H7 (cell line): ENCODE measurements at places on chromosomes 4 and X. TPM values are rescaled to one million over a fixed set of nuclear protein-coding genes. Genes with fewer than 3 reads are reported as not detected.

HTR2C gene
- 3.2 and 4.5 TPM in 2 replicates for total RNA-seq

MAGEE2 gene
- not detected in 2 replicates for total RNA-seq

ATP2B3 gene
- not detected in 2 replicates for total RNA-seq

EMCN gene
- not detected in 2 replicates for total RNA-seq

MTHFD2L gene
- total RNA-seq: 6.6 and 7.9 TPM in 2 replicates

NDUFC1 gene
- 78.0 and 82.2 TPM in 2 replicates for total RNA-seq

ASB11 gene
- total RNA-seq: not detected in 2 replicates

CACNA1F gene
- 0.55 and 2.1 TPM in 2 replicates for total RNA-seq

TSPAN6 gene
- total RNA-seq: 103 and 138 TPM in 2 replicates

PPP1R2C gene
- not detected in 2 replicates for total RNA-seq

DNA sequence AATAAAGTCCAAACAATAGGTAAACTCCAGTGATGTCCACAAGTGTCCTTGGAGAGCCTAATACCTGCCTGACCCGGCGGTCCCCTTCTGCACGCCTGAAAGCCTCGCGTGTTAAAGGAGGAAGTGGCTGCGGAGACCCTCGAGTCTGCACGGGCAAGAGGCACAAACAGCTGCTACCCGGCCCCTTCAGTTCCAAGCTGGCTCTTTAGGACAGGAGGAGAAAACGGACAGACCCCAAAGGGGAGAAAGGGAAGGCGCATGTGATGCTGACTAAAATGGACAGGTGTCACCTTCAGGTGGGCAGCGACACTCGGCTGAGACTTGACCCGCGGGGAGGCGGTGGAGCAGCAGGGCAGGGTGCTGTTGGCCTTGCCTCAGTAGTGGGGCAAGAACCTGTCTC is 102.7 kb upstream of the TENM3 start:
- DNase-seq: no peak

- no peak for DNase-seq
Observed at GRCh38 chr4:23887989-23888388, 1.9 kb downstream of the PPARGC1A start.

- DNase-seq: no peak
Observed at GRCh38 chrX:99795495-99795894, 614.6 kb downstream of the PCDH19 start.

- peak; percentile 49 for DNase-seq
Observed at GRCh38 chrX:38627683-38628082, 66.3 kb downstream of the TSPAN7 start.

DNA sequence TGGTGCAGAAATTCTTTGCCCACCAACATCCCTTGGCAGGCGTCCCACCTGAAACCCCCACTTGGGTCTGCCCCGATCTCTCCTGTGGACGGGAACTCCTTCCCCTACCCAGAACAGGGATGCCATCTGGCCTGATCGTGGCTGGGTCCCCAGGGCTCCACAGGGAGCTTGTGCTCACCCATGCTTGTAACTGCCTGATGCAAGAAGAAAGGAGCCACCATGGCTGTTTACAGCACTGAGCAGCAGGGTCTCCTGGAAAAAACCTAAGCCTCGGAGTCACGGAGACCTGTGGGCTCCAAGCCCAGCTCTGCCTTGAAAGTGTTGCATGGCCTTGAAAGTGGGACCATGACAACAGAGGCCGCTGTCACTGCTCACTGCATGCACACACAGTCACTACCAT is 101.5 kb upstream of the AFAP1 start:
- DNase-seq: no peak

DNA sequence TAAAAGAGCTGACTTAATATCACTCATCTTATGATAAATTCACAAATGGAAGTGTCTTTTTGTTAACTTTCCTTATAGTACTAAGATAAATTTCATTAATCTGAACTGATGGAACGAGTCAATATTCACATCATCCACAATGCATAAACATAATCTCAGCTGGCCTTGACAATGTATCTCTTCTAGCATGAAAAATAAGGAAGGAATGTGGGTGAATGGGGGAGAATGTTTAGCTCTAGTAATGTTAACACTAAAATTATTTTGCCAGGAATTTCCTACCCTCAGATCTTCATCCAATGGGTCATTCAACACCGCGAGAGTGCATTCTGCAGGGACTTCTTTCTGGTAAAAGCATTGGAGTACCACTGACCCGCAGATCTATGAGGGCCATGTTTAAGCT is 15.8 kb downstream of the TRPC3 start:
- no peak for DNase-seq

DNA sequence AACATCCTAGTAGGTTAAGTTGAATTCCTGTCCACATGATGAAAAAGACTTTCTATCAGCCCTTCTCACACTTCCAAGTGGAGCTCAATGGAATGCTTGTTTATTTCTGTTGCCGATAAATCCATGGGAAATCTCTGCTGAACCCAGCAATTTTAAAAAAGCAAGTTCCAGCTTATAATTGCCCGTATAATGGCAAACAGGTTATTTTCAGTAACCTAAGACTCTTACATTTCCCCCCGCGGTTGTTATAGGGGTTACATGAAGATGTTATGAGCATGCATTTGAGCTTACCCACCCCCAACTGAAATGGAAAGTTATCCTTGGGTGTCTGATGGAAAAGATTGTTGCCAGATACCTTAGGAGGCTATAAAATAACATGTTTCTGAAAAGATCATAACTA is 136.2 kb downstream of the PALLD start:
- DNase-seq: no peak

DNA sequence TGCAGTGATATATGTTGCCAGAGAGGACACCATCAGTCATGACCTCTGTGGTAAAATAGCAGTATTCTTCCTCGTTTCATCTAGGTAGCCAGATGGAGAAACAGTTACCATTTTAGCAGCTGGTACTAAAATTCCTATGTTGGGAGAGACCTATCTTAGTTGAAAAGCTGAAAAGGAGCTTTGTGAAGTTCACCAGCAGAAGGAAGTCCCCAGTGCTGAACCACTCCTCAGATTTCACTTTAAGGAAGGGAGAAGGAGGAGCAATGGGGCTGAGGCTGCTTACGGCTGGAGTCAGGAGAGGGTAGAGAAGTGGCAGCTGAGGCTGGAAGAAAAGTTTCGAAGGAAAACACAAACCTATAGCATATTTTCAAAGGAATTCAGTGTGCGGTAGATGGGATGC is 103.7 kb downstream of the ATXN3L start:
- DNase-seq: no peak

GRCh38 chr4:42750091-42750490 is 93.2 kb upstream of the ATP8A1 start:
- peak; percentile 9 for DNase-seq

- no peak for DNase-seq
Observed at GRCh38 chr4:36549992-36550391, 268.6 kb downstream of the DTHD1 start.

GRCh38 chr4:70589785-70590184 is 2.3 kb upstream of the AMBN start:
- no peak for DNase-seq

GRCh38 chr4:14615671-14616070 is 386.6 kb upstream of the CPEB2 start:
- no peak for DNase-seq

DNA sequence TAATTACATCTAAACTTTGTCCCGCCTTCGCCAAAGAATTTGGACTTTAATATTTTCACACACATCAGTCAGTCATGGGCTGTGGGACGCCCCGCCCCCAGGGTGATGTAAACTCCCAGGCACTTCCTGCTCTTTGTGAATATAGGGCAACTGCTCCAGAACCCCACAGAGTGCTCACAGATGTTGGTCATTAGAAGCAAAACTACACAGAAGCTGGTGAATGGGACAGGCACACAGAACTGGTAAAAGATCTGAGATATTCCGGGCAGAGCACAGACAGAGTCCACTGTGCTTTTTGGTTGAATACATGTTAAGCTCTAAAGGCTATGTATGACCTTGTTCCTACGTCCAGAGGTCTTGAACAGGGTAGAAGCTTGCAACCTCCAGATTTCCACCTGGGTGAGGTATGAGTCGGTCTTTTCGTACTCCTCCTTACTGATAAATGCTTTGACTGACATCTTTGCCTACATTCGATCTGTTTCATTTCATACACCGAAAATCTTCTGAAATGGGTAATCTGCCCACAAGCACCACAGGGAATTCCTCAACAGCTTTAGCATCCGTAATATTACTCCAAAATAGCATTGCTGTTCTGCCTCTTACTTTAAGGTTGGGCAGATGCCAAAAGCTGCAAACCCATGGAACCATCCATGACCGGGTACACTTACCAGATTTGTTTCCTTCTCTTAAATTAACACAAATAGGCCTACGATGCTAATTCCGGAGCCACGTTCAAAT is 144.6 kb downstream of the AMELX start:
- DNase-seq: no peak

- DNase-seq: no peak
Observed at GRCh38 chrX:102846544-102847236, 90.4 kb upstream of the RAB40AL start.

DNA sequence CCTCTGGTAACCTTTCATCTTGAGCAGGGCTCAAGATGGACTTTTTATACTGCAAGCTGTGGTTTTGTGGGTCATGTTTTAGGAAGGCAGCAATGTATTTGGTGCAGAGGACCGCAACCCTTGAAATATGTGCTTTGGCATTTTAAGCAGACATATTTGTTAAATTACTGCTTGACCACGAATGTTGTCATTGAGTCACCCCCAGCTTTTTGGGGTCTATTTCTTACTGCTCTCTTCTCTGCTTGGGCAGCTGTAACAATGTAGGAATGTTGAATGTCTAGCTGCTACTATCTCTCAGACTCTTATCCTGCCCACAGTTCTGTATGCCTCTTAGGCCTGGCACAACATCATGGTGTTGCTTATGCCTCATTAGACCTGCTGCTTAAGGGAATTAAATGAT is 6.0 kb downstream of the RBPJ start:
- no peak for DNase-seq

- no peak for DNase-seq
Observed at GRCh38 chrX:19707246-19707871, 180.0 kb downstream of the SH3KBP1 start.

- DNase-seq: no peak
Observed at GRCh38 chr4:107379054-107379869, 340.8 kb downstream of the PAPSS1 start.

- peak; percentile 31 for DNase-seq
Observed at GRCh38 chr4:186347743-186348142, 81.8 kb downstream of the F11 start.

DNA sequence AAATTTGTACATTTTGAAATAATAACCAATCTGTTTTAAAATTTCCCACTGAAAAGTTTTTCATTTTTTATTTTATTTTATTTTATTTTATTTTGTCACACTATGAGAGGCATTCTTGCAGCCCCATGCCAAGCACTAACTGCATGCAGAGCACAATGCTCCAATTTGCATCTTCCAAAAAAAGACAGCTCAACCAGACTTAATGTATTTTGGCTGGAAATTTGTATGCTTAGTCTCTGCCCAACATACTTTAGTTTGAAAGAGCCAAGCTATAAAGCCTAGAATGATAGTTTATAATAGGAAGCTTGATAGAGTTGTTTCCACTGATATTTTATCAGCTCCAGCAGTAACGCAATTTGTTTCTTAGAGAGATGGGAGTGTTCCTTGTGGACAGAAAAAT is 235.5 kb downstream of the GALNTL6 start:
- DNase-seq: no peak

DNA sequence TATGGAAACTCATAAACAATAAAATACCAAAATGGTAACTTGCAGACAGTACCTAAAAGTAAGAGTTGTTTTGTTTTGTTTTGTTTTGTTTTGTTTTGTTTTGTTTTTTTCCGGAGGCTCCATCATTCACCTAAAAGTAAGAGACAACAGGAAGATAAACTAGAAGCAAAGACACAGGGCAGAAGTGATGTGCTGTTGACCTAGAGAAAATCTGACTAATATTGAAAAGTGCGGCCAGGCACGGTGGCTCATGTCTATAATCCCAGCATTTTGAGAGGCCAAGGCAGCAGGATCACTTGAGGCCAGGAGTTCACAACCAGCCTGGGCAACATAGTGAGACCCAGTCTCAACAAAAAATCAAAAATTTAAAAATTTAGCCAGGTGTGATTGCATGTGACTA is 5.6 kb upstream of the CENPC start:
- DNase-seq: no peak

DNA sequence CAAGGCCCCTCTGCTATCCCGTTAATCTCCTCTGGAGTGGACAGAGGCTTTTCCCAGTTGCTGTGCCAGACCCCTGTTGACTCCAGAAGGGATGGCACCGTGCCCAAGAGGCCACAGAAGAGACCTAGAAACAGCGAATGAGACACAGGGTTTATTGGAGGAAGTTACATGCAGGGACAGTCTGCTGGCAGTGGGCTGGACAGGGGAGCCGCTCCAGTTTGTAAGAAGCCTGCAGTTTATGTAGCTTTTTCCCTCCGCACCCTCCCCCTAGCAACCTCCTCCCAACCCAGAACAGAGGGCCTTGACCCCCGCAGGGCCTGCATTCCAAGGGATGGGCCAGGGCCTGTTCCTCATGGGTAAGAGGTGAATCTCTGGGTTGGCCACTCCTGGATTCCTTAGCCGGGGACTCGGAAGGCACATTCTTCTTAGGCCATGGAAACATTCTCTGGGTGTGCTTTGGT is 216.8 kb upstream of the PSAPL1 start:
- peak; percentile 81 for DNase-seq

GRCh38 chr4:93827272-93827947 is 1.1 kb upstream of the ATOH1 start:
- peak; percentile 90 for DNase-seq

DNA sequence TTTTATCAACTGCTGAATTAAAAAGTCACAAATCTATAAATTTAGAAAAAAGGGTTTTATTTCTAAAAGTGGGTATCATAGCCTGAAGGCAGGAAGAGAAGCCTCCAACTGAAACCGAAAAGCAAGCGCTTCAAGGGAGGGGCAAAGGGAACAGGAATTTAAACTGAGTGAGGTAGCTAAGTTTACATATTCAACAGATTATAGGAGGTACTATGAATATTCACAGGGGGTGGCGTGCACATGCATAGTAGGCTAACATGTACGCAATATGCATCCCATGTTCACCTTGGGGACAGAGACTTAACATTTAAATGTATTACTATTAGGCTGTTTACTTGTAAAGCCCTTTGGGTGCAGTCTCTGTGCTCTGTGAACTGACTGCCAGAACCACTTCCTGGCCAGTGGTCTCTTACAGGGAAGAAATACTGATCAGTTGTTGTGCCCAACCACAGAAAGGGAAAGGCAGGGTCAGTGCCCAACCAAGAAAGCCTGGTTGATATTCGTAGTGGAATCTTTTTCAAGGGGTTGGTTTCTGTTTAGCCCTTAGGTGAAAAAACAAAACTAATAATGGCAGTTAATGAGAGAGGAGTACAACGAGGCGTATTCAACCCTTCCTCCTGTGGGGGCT is 168.7 kb upstream of the GALNTL6 start:
- no peak for DNase-seq

DNA sequence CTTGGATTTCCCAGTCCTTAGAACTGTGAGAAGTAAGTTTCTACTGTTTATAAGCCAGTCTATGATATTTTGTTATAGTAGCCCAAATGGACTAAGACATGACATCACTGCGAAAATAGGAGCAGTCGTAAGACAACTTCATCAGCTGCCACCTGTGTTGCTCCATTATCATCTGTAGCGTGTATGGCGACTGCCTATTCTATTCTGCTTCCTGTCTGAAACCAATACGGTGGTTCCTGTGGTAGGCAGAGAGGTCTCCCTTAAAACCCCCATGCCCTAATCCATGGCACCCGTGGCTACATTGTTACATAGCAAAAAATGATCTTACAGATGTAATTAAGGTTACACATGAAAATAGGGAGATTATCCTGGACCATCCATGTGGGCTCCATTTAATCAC is 105.4 kb upstream of the FAT1 start:
- DNase-seq: no peak
